ENCODE measurements at places on chromosomes 3 and 15.

- peak; percentile 49 for DNase-seq
Observed at GRCh38 chr3:69200384-69201068, 78.1 kb upstream of the LMOD3 start.

DNA sequence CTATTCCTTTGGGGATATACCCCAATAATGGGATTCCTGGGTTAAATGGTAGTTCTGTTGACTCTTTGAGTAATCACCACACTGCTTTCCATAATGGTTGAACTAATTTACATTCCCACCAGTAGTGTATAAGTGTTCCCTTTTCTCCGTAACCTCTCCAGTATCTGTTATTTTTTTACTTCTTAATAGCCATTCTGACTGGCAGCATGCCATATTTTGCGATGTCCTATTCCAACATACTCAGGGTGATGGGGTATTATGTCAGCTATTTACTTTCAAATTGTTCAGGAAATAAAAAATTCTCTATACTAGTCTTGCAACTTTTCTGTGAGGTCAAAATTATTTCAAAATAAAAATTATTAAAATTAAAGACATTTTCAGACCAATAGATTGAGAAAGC lies 9.1 kb upstream of the PARP14 start:
- no peak for DNase-seq

- DNase-seq, result no peak
Observed at GRCh38 chr15:32781781-32782180, 64.0 kb downstream of the GREM1 start.

DNA sequence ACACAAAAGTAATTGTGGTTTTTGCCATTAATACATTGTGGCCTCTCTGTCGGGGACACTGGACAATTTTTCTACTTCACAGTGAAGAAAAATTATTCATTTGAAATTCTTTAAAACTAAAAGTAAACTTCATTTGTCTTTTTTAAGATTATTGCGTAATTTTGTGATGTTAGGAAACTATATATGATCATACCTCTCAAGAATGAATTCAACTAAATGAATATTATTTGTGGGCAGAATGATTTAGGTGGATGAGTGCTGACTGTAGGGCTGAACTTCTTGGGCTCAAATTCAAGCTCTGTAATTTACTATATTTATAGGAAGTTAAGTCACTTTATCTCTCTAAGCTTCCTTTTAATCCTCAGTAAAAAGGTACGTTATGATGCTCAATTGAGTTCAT lies 441.2 kb downstream of the ROBO1 start:
- peak; percentile 2 for DNase-seq

DNA sequence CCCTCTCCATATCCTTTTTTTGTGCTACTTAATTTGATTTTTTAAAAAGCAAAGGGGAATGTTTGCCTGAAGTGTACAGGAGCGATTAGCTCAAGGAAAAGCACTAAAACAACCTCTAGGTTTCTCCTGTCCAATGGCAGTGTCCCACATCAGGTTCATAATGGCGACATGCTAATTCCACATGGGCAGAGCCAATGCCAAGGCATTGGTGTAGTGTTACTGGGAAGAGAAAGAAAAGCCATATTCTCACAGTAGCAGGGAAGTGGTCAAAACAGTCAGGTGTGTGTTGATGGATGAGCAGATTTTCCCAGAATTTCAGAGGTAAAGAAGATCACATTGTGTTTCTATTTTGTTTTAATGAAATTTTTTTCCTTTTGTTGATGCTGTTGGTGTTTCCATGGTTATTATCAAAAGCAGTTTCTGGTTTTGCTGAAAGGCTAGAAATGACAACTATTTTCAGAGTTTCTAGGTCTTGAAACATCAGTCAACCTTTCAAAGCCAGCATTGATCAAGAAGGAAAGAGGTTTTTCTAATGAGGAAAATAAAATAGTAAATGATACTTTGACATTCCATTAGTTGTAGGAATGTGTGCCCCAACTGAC lies 65.2 kb downstream of the FNDC3B start:
- DNase-seq, result peak; percentile 37

DNA sequence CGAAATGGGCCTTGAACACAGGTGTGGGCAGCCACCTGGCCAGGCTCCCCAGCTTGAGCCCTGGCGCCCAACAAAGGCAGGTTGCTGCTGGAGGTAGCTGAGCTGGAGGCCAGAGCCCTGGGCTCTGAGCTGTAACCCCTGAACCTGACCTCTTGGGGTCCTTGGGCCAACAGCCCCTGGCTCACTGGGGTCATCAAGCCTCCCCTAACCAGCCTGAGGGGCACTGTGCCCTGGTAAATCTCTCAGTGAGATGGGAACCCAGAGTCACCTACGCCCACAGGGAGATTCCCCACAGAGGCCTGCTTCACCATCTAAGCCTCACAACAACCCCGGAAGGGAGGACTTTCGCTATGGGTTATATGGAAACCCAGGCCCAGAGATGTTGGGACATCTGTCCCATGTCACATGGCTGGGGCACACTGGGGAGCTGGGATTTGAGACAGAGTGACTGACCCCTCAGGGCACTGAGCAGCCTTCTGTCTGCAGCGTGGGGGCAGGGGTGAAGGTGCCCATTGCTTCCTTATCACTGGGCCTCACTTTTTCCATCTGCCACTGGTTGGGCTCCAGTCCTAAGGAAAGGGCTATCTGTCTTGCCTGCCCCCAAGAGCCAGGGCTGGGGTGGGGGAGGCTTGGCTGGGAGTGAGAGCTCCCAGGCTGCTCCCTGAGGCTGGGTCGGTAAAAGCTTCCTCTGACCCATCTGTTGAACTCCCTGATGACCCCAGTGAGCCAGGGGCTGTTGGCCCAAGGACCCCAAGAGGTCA lies 59.1 kb downstream of the IQSEC1 start:
- DNase-seq, result no peak

- peak; percentile 73 for DNase-seq
Observed at GRCh38 chr15:37107071-37107743, 6.9 kb upstream of the MEIS2 start.

DNA sequence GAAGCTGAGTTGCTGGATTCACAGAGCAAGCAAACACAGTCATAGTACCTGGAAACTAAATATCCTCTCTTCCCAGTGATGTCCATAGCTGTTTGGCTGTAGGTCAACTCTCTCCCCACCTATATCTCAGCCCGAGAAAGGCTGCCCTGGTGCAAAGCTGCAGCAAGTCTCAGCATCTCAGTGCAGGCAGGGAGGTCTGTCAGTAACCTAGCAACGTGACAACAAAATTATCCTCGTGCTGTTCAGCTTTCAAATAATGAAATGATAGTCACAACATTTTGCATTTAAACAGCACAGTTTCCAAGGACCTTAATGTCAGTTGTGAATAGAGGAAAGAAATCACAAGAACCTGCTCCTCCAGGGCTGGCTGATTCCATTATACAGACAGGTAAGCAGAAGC lies 83.6 kb downstream of the CHST2 start:
- DNase-seq, result no peak

GRCh38 chr15:76566276-76566675 lies 229.7 kb downstream of the ISL2 start:
- DNase-seq, result peak; percentile 28

DNA sequence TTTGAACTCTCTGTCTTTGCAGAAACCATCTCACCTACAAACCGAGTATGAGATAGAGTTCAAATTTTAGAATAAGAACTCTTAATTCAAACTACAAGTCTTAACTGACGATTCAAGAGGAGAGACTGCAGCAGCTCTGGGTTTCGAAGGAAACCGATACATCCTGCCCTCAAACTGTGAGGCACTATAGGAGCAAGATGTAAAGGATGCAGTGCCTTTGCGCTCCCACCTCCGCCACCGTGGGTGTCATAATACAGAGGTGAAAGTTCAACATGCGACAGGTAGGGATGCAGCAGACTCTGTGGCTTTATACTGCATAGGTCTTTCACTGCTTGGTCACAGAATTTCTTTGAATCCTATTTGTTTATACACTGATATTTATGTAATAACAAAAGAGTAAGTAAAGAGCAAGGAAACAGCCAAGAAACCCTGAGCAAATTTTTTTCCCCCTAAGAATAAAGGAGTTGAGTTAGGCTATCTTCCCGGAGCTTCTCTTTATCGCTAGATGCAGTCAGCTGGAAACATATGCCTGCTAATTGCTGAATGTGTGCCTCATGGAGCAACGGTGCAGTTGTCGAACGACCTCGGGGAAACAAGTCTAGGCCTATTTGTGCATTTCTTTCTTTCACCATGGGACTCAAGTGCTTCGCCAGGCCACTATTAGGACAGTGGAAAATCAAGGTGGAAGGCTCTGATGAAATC lies 1097.6 kb upstream of the CFAP20DC start:
- no peak for DNase-seq

GRCh38 chr15:65824941-65825544 lies 33.0 kb upstream of the DENND4A start:
- peak; percentile 80 for DNase-seq

GRCh38 chr3:71393093-71393492 lies 190.4 kb downstream of the FOXP1 start:
- DNase-seq, result no peak

- no peak for DNase-seq
Observed at GRCh38 chr15:36878684-36879262, 221.6 kb downstream of the MEIS2 start.

- DNase-seq, result no peak
Observed at GRCh38 chr15:47959617-47960413, 161.0 kb upstream of the SLC24A5 start.

- peak; percentile 79 for DNase-seq
Observed at GRCh38 chr3:143529018-143529478, 319.2 kb downstream of the SLC9A9 start.

DNA sequence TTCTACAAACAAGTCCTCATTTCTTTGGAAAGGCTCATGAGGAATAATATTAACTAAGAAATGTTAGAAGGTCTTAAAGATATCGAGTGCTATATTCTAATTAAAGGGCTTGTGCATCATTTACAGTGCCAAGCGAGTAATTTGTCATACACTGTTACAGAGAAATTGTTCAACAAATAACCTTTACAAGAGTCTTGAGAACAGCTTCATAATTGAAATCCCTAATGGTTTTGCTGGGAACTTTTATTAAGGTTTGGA lies 209.5 kb downstream of the MECOM start:
- DNase-seq, result peak; percentile 18

DNA sequence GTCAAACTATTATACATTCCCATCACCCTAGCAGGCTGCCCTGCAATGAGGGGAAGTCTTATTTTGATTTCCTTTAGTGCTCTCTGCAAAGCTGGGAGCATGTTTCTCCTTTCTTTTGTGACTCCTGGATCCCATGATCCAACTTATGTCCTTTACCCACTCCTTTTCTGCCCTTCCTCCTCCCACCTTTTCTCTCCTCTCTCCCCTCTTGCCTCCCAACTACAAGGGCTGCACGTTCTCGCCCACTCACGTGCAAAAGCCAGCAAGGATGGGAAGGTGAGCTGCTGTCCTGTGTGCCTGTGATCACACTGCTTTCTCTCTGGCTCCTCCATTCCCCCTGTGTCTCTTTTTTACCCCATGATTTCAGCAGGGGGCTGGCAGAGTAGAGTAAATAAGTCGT lies 6.1 kb downstream of the VIPR1 start:
- no peak for DNase-seq

DNA sequence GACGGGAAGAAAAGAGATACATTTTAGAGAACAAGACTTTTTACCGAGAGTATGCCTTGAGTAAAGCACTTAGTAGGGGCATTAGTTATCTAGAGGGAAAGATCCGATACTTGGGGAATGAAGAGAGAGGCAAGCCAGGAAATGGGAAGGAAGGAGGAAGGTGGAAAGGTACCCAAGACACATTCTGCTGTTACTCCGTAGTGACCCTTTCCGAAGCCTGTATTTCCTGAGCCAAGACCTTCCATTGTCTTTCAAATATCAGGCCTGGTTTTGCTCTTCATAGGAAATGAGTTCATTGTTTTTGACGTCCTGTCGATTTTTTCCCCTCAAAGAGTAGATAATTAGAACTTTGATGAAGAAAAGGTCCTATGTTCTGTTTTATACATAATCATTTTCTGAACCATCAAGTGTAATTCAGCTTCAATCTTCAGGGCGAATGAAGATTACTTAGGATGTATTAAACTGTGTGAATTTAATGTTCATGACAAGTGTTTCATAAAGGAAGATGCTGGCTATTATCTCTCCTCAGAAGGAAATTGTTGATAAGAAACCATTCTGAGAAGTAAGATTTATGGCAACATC lies 95.7 kb downstream of the PPM1L start:
- no peak for DNase-seq

- no peak for DNase-seq
Observed at GRCh38 chr3:62672988-62673313, 202.3 kb downstream of the CADPS start.

DNA sequence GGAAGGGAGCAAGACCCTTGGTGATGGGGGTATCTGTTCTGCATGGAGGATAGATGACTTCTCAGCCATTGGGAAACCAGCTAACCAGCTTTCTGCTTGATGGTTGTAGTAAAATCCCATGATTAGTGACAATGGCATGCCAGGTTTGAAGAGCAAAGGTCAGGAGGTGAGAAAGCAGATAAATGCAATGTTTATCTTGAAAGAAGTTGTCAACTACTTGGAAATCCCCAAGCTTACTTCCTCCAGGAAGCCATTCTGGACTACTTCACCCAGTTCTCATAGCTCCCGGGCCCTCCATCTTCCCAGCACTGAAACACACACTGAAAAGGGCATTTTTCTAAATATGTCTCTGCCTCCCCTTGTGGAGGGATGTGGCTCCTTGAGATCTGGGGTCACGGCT lies 51.3 kb downstream of the SMAD3 start:
- DNase-seq, result no peak

- no peak for DNase-seq
Observed at GRCh38 chr3:65873028-65873427, 165.7 kb downstream of the MAGI1 start.

GRCh38 chr3:128254967-128255366 lies 101.7 kb downstream of the EEFSEC start:
- no peak for DNase-seq

GRCh38 chr3:45760878-45761711 lies 35.2 kb downstream of the SLC6A20 start:
- DNase-seq, result peak; percentile 79

DNA sequence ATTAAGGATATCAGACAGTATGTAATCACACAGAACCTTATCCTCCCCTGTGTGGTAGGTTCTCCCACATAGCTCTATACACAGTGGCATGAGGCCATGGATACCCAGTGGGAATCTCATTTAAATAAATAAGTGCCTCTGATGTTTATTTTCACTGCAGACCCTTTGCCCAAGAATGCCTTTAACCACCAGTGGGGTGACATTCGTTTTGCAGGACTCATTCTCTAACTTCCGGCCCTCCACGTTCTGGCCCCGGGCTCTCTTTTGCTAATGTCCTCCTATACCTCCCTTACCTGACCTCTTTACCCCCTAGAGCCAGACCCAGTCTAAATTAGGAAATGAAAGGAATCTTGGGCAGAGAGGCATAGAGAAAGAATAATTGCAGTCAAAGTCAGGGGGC lies 8.3 kb downstream of the CCDC80 start:
- DNase-seq, result no peak

All from fibroblast of the aortic adventitia (primary cell).